NCI-H1105 treated with DMSO at 0.1 percent for 48 hours (cell line): ENCODE measurements at places on chromosomes 4 and X.

- DNase-seq = no peak
Measured at GRCh38 chr4:101977076-101977475, 186.5 kb downstream of the BANK1 start.

- DNase-seq = no peak
Measured at GRCh38 chrX:72114306-72114705, 17.4 kb downstream of the RTL5 start.

GRCh38 chr4:100933628-100934027 is 413.7 kb downstream of the PPP3CA start:
- no peak for DNase-seq

DNA sequence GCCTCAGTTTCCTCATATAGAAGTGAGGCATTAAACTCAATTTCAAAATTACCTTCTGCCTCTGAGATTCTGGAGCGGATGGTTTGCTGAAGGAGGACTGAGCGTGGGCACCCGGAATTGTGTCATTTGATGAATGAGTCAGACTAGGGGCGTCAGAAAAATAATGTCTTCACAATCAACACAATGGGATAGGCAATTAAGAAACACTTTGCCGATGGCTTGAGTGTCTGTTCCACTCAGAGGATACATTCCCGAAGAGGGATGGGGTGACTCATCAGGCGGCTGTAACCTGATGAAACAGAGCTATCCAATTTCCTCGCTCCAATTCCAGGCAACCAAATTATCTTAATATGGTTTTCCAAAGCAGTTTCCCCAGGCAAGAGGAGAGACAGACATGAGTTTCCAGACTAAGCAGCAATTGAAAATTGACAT is 1.2 kb upstream of the CHRNA9 start:
- DNase-seq = peak; percentile 4

GRCh38 chrX:20362268-20363267 is 95.9 kb upstream of the RPS6KA3 start:
- DNase-seq = peak; percentile 68

GRCh38 chrX:132749406-132749805 is 209.0 kb downstream of the HS6ST2 start:
- no peak for DNase-seq

DNA sequence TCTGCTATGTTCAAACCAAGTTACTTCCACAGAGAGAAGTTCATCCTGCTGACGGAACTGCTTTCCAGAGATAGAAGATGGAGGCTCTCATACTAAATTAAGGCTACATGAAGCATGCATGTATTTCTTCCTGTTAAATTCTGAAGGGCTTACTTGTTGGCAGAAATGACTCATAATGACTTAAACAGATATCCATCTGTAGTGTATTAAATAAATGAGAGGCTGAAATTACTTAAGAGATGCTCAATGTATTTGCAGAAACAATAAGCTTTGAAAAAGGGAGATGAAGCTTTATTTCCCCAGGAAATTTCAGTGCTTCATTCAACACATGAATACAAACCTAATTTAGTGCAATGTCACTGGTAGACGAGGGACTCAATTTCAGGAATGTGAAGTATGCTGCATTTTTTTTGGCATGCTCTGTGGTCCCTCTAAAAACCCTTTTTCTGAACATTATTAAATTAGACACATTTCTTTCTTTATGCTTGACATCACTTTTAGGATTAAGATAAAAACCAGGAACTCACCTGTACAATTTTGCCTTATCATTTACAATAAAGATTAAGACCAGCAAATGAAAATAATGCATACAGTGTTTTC is 759.1 kb upstream of the POU3F4 start:
- no peak for DNase-seq

DNA sequence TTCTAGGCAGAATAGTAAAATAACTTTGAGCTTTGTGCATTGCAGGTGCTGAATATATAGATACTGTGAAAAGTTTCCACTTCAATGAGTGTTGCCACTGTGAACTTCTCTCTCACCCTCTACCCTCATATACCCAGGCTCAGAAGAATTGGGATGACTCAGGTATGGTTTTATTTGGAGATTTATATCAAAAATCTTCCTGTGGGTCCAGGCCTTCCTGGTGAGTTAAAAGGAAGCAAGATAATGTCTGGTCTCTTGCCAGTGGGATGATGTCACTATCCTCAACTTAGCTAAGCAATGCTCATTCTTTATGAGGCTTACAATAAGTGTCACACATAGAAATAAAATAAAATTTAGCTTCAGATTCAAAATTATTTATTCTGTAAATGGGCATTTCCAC is 153.3 kb upstream of the TENT5D start:
- no peak for DNase-seq

DNA sequence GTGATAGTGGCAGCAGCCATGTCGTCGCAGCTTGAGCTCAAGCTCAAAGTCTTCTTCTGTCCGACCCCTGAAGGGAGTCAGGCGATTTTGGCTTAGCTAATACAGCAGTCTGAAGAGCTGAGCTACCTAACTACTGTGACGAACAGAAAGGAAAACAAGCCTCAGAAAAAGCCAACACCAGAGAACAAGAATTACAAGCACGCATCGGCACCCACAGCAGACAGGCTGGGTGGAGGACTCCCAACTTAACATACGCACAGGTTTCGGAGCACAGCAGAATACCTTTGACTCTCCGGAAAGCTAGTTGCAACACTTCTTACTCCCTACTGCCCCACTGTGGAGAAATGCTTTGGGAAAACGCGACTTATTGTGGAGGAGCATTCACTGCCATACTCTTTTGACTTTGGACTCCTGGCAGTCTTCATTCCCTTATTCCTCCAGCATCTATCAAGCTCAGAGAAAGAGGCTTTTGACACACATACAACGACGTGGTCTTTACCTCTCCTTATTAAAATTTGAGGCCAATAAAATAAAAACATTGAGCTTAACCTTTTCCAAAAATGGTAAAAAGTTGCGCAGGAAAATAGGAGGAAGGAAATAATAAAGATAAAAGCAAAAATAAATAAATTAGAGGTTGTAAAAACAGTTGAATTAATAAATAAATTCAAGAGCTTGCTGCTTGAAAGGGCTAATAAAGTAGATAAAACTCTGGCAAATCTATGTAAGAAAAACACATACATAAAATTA is 41.3 kb upstream of the GPC3 start:
- no peak for DNase-seq

DNA sequence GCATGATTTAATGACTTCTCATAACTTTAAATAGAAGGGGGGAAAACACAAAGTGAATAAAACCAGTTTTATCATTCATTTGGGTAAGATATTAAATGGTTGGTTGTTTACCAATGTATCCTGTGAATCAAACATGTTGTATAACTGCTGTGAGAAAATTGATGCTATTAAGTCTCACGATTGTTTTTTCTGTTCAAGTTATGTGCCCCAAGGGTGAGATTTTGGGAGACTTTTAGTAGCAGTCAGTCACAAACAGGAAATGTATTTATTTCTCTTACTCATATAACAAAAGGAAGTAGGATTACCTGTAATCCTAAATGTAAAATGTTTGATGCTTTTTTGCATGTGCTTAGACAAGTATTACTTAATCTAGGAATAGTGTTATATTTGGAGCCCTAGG is 39.2 kb downstream of the MTHFD2L start:
- no peak for DNase-seq

DNA sequence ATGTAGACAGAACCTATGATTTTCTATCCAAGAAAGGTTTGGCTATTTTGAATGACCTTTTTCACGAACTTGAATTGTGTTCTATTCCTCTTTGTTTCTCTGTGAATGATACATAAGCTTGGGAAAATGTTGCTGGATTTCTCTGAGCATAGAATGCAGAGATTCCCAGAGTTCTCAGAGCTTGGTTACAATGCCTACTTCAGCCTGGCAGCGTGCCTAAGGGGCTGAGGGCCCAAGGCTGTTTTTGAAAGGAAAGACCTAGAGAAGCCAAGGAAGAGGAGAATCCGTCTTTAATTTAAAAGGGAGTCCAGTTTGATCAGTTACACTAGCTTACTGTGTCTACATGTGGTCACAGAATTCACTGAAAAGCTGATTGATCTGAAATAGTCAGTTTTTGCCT is 55.3 kb upstream of the CXorf51B start:
- DNase-seq = no peak

DNA sequence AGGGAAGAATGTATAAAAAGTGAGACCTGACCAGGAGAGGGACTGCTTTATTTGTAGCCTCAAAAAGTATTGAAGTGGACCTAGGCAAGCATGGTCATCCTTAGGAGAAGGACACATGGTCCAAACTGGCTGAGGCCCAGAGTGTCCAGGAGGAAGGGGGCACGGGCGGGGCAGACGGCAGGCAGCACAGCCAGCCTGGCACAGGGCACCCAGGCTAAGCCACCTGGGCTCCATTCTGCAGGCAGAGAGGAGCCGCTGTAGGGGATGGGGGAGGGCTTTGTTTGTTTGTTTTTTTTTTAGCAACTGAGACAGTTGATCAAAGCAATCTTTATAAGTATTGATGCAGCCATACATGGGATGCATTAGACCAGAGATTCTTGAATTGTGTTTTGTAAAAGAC is 188.6 kb downstream of the PRDM5 start:
- DNase-seq = no peak

GRCh38 chr4:40316333-40316781 is 18.8 kb upstream of the CHRNA9 start:
- DNase-seq = no peak

GRCh38 chr4:107255114-107255513 is 219.0 kb upstream of the DKK2 start:
- no peak for DNase-seq

GRCh38 chr4:150515135-150515534 is 66.8 kb upstream of the MAB21L2 start:
- DNase-seq = no peak

GRCh38 chr4:87092389-87093141 is 127.9 kb downstream of the KLHL8 start:
- peak; percentile 81 for DNase-seq

- DNase-seq = no peak
Measured at GRCh38 chrX:43898406-43899035, 16.3 kb upstream of the MAOB start.

DNA sequence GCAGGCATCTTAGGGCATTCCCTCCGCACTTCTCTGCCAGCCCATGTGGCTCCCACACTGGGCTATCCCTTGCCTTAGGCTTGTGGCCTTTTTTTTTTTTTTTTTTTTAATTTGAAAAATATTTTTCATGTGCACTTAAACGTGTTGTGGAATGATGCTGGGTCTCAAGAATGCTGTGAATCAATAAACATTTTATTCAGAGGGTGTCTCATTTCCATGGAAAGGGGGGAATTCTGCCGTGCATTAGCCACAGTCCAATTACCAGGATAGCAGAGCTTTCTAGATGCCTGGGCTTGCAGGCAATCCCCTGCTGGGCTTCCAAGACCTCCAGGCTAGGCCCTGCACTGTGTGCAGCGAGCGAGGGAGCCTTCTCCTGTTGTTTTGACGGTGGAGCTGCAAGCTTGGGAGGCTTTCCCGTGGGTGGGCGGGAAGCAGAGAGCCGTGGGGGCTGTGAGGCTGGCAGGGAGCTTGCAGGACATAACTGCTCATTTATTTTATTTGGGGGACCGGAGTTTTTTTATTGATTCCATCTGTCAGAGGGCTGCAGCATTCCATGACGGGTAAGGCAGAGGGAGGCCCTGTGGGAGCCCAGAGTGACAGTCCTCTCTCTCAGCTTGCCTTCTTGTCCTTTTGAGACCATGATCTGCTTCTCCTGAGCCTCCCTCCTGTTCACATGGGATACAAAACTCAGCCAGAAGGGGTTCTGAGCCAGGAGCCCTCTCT is 2.6 kb upstream of the CPZ start:
- DNase-seq = no peak

- DNase-seq = peak; percentile 65
Measured at GRCh38 chrX:50067435-50068284, 133.1 kb downstream of the AKAP4 start.

DNA sequence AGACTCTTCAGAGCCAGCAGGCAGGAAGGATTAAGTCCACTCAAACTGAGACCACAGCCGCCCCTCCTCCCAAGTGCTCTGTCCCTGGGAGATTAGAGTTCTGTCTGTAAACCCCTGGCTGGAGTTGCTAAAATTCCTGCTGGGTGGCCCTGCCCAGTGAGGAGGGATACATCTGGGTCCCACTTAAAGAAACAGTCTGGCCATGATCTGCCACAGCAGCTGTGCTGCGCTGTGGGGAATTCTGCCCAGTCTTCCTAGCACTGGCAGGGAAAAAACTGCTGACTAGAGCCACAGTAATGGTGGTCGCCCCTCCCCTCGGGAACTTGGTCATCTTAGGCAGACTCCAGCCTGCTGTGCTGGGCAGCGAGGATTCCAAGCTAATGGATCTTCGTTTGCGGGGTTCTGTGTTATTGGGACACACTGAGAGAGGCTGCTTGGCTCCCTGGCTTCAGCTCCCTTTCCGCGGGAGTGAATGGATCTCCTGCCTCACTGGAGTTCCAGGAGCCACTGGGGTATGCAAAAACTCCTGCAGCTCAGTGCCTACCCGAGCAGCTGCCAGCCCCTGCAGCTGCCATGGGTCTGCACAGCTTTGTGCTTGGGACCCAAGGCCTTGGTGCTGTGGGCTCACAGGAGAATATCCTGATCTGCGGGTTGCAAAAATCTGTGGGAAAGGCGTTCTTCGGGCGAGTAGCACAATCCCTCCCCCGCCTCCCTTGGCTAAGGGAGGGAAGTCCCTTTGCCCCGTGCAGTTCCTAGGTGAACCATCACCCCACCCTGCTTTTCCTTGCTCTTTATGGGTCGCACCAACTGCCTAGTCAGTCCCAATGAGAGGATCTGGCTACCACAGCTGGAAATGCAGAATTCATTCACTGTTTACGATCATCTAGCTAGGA is 15.7 kb downstream of the ZXDB start:
- DNase-seq = no peak

DNA sequence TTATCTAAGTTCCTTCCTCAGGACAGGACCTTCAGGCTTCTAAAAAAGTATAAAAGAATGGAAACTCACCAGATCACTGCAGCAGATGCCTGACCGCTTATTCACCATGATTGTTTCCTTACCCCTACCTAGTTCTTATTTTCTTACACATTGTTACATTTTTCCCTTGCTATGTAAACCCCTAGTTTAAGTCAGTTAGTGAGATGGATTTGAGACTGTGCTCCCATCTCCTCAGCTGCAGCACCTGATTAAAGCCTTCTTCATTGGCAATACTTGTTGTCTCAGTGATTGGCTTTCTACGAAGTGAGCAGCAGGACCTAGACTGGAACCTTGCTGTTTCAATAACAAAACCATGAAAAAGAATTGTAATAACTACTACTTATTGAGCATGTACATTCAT is 4.7 kb downstream of the SPARCL1 start:
- DNase-seq = no peak

GRCh38 chr4:98046665-98047064 is 96.6 kb downstream of the STPG2 start:
- no peak for DNase-seq

DNA sequence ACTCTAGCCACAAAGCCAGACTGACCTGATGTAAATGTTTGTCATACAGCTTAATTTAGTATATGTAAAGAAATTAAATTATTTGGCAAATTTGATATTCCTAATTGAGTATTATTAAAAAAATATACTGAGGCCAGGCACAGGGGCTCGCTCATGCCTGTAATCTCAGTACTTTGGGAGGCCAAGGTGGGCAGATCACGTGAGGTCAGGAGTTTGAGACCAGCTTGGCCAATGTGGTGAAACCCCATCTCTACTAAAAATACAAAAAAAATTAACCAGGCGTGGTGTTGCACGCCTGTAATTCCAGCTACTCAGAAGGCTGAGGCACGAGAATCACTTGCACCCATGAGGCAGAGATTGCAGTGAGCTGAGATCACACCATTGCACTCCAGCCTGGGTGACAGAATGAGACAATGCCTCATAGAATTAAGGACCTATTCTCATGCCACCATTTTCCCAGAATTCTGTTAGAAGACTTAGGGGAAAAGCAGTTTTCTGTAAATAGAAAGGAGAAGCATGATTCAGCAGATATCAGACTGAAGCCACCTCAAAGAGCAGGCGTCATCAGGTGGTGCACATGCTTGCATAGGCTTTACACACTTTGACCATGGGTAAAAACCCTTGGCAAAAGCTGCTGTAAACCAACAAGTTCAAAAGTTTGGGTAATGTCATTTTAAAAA is 6.1 kb downstream of the UBQLN2 start:
- no peak for DNase-seq
